ENCODE measurements at places on chromosomes 3 and 15.

GRCh38 chr3:179766416-179767133 lies 113.7 kb downstream of the USP13 start:
- no peak for DNase-seq

- DNase-seq, result no peak
Measured at GRCh38 chr15:41490355-41490754, 3.3 kb upstream of the ITPKA start.

DNA sequence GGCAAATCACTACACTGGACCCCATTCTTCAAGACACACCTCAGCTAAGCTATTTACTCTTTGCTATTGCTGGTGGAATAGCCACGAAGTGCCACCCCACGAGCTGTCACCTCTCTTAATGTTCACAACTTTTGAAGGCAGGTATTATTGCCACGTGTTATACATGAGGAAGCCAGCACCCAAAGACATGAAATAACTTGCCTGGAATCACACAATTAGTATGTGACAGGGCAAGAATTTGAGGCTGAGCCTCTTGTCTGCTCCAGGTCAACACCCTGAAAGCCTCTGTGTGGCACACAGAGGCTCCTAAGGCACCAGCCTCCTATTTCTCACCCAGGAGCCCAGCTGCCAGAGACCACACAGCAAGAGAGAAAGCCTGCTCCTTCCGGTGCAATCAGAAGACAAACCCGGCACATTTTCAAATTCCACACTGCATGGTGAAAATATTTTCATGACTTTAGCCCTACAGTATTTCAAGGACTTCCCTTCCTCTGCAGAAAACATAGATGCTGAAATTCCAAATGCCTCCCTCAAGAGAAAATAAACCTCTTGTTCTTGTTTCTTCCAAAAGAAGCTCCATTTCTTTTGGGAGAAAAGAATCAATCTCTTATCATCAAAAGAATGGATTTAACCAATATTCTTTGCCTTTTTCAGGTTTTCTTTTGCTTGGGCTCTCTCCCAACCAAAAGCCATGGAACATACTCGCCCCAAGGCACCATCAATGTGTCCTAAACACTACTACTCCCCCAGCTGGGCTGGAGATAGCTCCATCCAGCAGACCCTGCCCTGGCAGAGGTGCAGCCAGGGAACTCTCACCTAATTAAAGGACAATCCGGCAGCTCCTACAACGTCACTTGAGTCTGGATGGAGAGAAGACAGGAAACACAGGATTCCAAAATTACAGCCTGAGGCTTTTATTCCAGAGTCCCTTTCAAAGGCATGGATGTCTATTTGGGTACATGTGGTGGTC lies 84.7 kb upstream of the THBS1 start:
- no peak for DNase-seq

GRCh38 chr3:132009241-132009640 lies 25.6 kb downstream of the CPNE4 start:
- no peak for DNase-seq

DNA sequence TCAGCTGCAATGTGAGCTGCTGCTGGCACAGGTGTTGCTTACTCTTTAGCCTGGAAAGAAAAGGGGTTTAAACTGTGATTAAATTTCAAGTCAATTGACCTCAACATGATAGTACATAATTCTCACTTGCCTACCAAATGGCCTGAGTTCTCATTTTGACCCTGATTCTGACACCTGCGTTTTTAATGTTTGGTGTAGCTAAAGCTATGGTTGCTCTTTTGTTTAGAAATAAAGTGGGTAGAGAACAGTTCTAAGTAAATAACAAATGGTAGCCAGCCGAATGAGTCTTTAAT lies 100.8 kb upstream of the SOX2 start:
- DNase-seq, result no peak

- DNase-seq, result no peak
Measured at GRCh38 chr15:98599909-98600691, 48.2 kb upstream of the IGF1R start.
